ENCODE measurements at places on chromosomes 16 and 17.

DNA sequence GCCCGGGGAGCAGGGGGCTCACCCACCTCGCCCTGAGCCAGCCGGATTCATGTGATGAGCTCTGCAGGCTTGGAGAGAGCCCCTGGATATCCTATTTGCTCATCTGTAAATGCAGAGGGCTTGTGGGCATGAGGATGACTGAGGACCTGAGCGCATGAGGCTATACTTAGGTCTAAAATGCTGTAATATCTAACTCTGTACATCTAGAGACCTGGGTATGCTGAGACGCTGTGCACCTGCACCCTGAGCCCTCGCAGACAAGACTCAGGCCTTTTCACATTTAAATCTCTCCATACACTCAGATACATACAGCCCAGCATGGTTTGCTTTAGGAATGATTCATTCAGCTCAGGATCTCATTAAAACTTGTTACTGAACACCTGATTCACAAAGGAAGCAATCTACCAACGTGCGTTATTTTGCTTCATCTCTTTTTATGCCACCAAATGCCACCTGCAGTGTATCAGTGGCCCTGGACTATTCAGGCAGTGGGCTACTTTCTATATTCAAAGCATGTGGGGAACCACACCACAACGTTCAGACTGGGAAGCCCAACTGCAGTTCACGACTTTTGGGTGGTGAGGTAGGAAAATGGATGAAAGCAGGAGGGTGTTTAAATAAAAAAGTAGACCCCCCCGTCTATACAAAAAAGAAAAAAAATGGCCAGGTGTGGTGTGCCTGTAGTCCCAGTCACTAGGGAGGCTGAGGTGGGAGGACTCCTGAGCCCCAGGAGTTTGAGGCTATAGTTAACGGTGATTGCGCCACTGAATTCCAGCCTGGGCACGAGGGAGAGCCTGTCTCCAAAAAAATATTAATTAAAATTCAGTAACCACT lies 12.0 kb downstream of the USP7 start:
- DNase-seq, result no peak

GRCh38 chr17:50686494-50687199 lies 21.1 kb downstream of the ANKRD40 start:
- DNase-seq, result no peak

- DNase-seq, result no peak
Measured at GRCh38 chr16:89395150-89396142, 94.9 kb downstream of the ANKRD11 start.

DNA sequence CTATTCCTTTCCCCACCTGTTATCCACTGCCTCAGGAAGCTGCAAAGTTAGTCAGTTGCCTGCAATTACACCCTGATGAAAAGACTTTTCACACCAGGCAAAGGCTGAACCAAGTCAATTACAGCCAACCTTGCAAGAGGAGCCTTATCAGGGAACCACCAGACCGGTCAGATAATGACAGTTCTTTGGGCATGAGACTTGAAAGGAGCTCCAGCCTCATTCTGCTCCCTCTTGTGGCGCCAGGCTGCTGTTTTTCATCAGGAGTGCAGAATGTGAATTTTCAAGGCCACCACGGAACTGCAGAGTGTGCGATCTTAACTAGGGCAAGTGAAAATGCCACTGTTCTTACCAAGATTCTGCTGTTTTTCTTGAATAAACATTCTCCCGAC lies 22.5 kb downstream of the DNAI2 start:
- no peak for DNase-seq

DNA sequence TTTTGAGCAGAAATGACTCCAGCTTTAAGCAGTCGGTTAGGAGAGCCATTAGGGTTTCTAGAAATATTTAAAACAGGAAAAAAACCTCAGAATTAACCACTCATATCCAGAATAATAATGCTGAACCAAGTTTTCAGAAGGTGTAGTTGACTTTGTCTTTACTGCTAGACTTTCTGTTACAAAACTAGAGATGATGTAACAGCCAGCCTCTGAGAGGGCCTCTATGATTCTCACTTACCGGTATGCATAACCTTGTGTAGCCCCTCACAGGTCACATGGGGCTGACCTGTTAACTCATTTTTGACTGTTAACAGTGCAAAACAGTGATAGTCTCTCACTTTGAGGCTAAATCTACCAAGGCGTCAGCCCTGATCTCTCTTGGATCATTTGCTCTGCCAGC lies 74.3 kb downstream of the TEX14 start:
- no peak for DNase-seq

GRCh38 chr17:19987897-19988296 lies 10.3 kb upstream of the AKAP10 start:
- no peak for DNase-seq

- no peak for DNase-seq
Measured at GRCh38 chr17:76049836-76050537, 22.3 kb downstream of the SRP68 start.
